ENCODE measurements at places on chromosomes 1 and 21. TPM values are rescaled to one million over a fixed set of nuclear protein-coding genes. Genes with fewer than 3 reads are reported as not detected.

- no peaks in the 10 kb centered on the region for H3K4me1 ChIP-seq
- no peak overlapping the region for H3K27ac ChIP-seq
- H3K36me3 ChIP-seq, result no peaks in the 10 kb centered on the region
- H3K4me3 ChIP-seq, result no peak overlapping the region
- DNase-seq, result no peak
Observed at GRCh38 chr1:178057141-178057765, 36.7 kb upstream of the RASAL2 start.

- no peak overlapping the region for H3K27ac ChIP-seq
- H3K4me1 ChIP-seq, result peaks cover 13% of the 10 kb centered on the region
- peaks cover 21% of the 10 kb centered on the region for H3K27me3 ChIP-seq
- H3K4me3 ChIP-seq, result no peak overlapping the region
- H3K36me3 ChIP-seq, result no peaks in the 10 kb centered on the region
Observed at GRCh38 chr1:29703596-29704370, 467.5 kb downstream of the PTPRU start.

DNA sequence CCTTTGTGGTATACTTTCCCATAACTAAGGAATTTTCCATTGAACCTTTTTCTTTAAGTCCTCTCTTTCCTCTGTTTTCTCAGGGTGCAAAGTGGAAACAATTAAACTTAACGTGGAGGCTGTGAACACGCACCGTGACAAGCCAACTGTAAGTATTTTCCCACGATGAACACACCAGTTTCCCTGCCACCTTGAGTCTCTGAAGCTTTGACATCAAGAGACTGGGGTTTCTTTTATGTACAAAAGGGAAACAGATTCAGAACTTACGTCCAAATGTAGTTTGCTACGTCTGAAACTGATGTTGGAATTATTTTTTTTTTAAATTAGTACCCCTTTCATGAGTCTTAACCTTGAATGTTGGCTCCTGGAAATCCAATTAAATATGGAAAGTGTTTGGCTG is 17.2 kb upstream of the C4BPB start:
- no peak for DNase-seq
- H3K27me3 ChIP-seq, result peaks cover 16% of the 10 kb centered on the region
- H3K36me3 ChIP-seq, result peaks cover 4% of the 10 kb centered on the region
- H3K4me3 ChIP-seq, result no peak overlapping the region

DNA sequence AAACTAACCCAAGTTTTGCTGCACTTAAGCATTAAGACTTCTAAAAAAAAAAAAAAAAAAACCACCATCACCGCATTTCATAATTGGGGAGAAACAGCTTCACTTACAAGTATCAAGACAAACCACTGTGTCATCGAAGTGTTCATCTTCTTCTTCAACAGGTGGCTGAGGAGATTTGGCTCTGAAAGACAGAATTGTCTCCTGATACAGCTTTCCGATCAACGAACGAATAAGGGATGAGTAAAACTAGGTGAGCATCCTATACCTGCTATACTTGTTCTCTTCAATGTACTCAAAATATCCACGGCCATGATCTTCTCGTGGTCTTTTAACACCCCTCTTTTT is 2.0 kb downstream of the HNRNPU start:
- H3K4me3 ChIP-seq, result peak overlapping the region; percentile 98
- H3K4me1 ChIP-seq, result peaks cover 50% of the 10 kb centered on the region
- H3K27ac ChIP-seq, result peak overlapping the region; percentile 99
- no peaks in the 10 kb centered on the region for H3K27me3 ChIP-seq
- no peak for DNase-seq
- peaks cover 59% of the 10 kb centered on the region for H3K36me3 ChIP-seq

DNA sequence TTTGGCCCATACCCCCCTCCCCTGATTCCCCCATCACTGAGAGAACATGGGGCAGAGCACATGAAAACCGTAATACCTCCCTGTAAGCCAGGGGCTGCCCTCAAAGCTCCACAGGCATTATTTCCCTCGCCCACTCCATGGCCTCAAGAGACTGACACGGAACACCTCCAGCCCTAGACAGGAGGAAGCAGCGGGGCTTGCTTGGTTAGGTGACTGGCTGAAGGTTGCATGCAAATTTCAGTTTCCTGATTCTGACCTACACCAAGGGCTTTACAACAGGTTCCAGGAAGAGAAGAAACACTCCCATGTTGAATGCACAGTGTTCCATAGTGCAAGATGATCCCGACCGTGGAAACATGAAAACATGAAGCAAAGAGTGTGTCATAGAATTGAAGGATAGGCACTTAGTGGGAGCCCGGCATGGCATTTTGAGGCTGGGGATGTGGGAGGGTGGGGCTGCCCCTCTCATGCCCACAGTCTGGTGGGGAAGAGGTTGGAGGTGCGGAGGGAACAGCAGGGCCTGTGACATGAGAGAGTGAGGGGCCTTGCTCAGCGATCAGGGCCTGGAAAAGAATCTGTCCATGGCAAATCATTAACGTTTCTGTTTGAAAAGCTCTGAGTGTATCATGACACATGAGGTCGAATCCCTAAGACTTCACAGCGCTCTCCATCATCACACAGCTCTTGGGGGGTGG is 33.5 kb downstream of the GPR137B start:
- H3K4me1 ChIP-seq, result peaks cover 2% of the 10 kb centered on the region
- no peak overlapping the region for H3K27ac ChIP-seq
- no peak overlapping the region for H3K4me3 ChIP-seq
- H3K27me3 ChIP-seq, result no peaks in the 10 kb centered on the region
- no peak for DNase-seq

GRCh38 chr21:31941694-31942093 is 68.9 kb downstream of the HUNK start:
- no peak overlapping the region for H3K4me3 ChIP-seq
- H3K4me1 ChIP-seq, result no peaks in the 10 kb centered on the region
- H3K27me3 ChIP-seq, result peaks cover 9% of the 10 kb centered on the region

- no peak overlapping the region for H3K4me3 ChIP-seq
- H3K36me3 ChIP-seq, result no peaks in the 10 kb centered on the region
- DNase-seq, result no peak
- no peaks in the 10 kb centered on the region for H3K4me1 ChIP-seq
Observed at GRCh38 chr1:3671371-3672180, 19.3 kb downstream of the TP73 start.

DNA sequence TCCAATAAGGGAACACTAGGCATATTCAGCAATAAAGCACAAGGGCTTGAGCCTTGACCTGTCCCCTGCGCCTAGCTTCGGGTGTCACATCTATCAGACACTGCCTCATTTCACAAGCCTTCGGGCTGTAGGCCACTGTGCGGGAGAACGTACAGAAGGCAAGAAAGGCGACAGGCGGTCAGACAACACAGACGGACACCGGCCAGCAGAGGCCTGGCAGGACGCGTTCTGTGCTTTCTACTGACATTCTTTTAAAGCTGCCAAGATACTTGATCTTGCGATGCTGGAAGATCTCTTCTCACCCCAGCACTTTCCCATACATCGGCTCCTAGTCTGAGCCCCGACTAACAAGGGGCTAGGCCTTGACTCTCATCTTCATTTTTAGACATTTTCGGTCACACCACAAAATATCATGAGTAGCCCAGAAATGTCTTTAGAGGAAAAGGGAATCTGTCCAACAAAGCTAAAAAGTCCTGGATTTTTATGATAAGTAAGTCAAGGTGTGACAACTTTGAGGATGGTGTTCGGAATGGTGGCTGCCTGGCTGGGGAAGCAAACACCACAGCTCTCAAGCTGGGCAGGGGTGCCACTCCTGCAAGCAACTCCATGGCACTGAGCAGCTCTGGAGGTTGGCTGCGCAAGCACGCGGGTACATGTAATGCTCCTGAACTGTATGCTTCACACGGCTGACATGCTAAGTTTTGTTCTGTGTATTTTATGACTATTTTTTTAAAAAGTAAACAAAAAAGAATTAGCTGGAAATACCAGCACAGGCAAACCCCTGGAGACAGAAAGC is 18.7 kb downstream of the RIPK4 start:
- H3K4me3 ChIP-seq, result no peak overlapping the region
- H3K4me1 ChIP-seq, result no peaks in the 10 kb centered on the region
- no peak overlapping the region for H3K27ac ChIP-seq
- H3K27me3 ChIP-seq, result no peaks in the 10 kb centered on the region
- no peak for DNase-seq
- no peaks in the 10 kb centered on the region for H3K36me3 ChIP-seq

DNA sequence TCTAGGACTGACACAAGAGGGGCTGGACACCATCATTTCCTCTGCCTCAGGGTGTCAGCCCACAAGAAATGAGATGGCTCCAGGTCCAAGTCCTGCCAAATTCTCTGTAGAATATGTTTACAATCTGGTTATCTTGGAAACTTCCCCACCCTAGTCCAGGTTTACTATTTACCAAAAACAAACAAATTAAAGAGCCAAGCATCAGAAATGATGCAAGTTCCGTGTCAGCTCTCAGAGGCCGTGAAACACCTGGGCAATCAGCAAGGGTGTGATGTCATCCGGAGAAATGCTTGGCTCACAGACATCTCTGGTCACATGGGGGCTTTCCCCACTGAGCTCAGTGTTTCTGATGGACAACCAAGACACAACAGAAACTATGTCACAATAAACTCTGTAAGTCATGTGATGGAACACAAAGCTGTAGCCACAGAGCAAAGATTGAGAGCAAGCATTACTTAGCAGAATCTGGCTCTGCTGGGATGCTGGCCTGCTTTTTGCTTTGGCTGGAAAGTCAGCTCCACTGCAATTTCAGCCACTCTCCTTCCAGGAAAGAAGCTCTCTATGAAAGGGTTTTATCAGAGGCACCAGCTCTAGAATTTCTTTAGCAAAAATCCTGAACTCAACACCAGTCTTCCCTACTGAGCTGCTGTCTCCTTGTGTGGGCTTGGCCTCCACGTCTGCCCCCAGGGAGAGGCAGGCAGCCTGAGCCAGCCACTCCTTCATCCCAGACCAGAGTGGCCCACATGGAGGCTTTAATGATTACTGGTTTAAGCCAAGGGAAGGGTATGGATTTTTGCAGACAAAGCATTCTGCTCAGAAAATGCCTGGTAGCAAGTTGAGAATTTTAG is 55.9 kb downstream of the NENF start:
- no peaks in the 10 kb centered on the region for H3K36me3 ChIP-seq
- peak; percentile 66 for DNase-seq
- H3K4me1 ChIP-seq, result peaks cover 6% of the 10 kb centered on the region
- H3K27me3 ChIP-seq, result peaks cover 7% of the 10 kb centered on the region
- H3K4me3 ChIP-seq, result no peak overlapping the region
- H3K27ac ChIP-seq, result no peak overlapping the region

- H3K4me3 ChIP-seq, result no peak overlapping the region
- DNase-seq, result no peak
- peaks cover 7% of the 10 kb centered on the region for H3K4me1 ChIP-seq
- H3K27ac ChIP-seq, result no peak overlapping the region
Observed at GRCh38 chr1:19621274-19621950, 22.7 kb upstream of the NBL1 start.

DNA sequence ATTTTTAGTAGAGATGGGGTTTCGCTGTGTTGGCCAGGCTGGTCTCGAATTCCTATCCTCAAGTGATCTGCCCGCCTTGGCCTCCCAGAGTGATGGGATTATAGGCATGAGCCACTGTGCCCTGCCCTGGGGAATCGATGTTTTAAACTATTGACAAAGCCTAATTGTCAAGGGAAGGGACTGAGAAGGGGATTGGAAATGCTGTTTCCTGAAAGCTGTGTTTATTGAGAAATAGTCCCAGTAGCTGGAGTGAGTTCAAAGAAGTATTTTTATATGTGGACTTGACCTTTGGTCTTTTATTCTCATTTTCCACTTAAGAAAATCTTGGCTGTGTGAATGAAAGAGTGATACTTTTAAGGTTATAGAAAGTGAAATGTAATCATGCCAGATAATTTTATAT is 47.5 kb downstream of the KIF1B start:
- H3K27ac ChIP-seq, result no peak overlapping the region
- DNase-seq, result no peak
- H3K4me1 ChIP-seq, result peaks cover 4% of the 10 kb centered on the region
- H3K36me3 ChIP-seq, result peaks cover 13% of the 10 kb centered on the region

DNA sequence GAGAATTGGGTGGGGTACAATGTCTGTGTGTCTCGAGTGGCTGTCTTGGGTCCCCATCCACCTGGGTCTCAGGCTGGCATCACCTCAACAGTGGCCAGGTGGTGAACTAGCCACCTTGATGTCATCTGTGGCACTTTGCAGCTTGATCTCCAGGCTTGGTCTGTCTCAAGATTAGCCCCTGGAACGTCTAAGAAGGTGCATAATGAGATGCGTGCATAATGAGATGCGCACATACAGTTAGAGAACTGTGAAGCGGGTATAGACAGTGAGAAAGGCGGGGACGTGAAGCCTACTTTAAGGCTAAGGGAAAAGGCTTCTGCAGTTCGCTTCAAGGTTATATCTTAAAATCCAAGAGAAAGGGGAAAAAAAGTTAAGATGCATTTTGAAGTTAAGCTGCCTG is 98.7 kb downstream of the WDR4 start:
- H3K4me3 ChIP-seq, result no peak overlapping the region
- peaks cover 30% of the 10 kb centered on the region for H3K27me3 ChIP-seq
- no peak overlapping the region for H3K27ac ChIP-seq
- no peak for DNase-seq
- peaks cover 2% of the 10 kb centered on the region for H3K36me3 ChIP-seq

- H3K27me3 ChIP-seq, result no peaks in the 10 kb centered on the region
- H3K36me3 ChIP-seq, result no peaks in the 10 kb centered on the region
- H3K4me1 ChIP-seq, result no peaks in the 10 kb centered on the region
- H3K4me3 ChIP-seq, result no peak overlapping the region
Observed at GRCh38 chr1:219235903-219236481, 62.3 kb downstream of the LYPLAL1 start.

GRCh38 chr1:115233598-115233997 is 104.5 kb downstream of the NGF start:
- H3K36me3 ChIP-seq, result no peaks in the 10 kb centered on the region
- H3K4me3 ChIP-seq, result no peak overlapping the region
- H3K27ac ChIP-seq, result no peak overlapping the region
- DNase-seq, result no peak
- H3K27me3 ChIP-seq, result no peaks in the 10 kb centered on the region

The MROH7 gene
- 0.07 TPM for total RNA-seq

The CCDC181 gene
- total RNA-seq, result 0.09 TPM

The TIE1 gene
- total RNA-seq, result 0.23 TPM

The LEFTY1 gene
- not detected for total RNA-seq

The SPATA21 gene
- total RNA-seq, result not detected

The CASQ2 gene
- not detected for total RNA-seq

The CLCA4 gene
- total RNA-seq, result not detected

Data from activated CD4-positive, alpha-beta T cell treated with anti-CD3 and anti-CD28 coated beads, Interleukin-2, amount 10 ng/mL, durations not matched to agents 24 days and 14 days (primary cell).